ENCODE measurements at places on chromosomes 2 and 18.

GRCh38 chr18:35026407-35027061 lies 14.7 kb upstream of the MAPRE2 start:
- no peak for DNase-seq

GRCh38 chr18:73787316-73787715 lies 360.3 kb downstream of the FBXO15 start:
- DNase-seq = no peak

DNA sequence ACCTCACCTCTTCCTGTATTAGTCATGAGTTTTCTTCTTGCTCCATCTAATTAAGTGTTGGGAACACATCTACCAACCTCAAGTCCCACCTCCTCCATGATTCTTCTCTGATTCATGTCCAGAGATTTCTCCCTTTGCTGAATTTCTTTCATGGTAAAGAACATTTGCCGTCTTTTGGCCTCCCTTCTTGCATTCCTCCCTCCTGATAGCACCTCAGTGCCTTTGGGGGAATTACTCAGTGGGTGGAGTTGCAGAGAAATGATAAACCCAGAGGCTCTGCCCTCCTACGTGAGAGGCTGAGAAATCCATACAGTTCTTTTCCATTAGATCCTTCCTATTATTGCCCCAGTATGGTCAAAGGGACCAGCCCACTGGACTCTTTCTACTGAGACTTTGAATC lies 651.9 kb downstream of the SLC4A3 start:
- no peak for DNase-seq

GRCh38 chr18:27921904-27922751 lies 254.8 kb downstream of the CDH2 start:
- DNase-seq = no peak

- DNase-seq = no peak
Observed at GRCh38 chr18:62280058-62280457, 45.1 kb upstream of the TNFRSF11A start.

GRCh38 chr2:46303233-46303632 lies 6.0 kb downstream of the EPAS1 start:
- no peak for DNase-seq

DNA sequence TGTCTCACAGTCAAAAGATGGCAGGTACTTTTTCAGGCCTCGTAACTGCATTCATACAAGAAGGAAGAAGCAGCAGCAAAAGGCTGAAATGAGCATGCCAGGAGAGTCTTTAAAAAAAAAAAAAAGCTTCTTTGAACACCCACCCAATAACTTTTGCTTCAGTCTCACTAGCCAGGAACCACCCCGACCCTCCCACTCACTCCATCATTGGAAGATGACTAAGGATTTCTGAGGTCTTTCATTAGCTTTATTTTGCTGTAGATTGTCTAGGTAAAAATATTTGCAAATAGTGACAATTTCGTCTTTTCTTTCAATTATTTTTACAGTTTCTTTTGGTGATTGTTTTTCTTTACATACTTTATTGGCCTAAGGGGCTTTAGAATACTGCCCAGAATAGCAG lies 37.9 kb downstream of the RBBP8 start:
- DNase-seq = no peak

DNA sequence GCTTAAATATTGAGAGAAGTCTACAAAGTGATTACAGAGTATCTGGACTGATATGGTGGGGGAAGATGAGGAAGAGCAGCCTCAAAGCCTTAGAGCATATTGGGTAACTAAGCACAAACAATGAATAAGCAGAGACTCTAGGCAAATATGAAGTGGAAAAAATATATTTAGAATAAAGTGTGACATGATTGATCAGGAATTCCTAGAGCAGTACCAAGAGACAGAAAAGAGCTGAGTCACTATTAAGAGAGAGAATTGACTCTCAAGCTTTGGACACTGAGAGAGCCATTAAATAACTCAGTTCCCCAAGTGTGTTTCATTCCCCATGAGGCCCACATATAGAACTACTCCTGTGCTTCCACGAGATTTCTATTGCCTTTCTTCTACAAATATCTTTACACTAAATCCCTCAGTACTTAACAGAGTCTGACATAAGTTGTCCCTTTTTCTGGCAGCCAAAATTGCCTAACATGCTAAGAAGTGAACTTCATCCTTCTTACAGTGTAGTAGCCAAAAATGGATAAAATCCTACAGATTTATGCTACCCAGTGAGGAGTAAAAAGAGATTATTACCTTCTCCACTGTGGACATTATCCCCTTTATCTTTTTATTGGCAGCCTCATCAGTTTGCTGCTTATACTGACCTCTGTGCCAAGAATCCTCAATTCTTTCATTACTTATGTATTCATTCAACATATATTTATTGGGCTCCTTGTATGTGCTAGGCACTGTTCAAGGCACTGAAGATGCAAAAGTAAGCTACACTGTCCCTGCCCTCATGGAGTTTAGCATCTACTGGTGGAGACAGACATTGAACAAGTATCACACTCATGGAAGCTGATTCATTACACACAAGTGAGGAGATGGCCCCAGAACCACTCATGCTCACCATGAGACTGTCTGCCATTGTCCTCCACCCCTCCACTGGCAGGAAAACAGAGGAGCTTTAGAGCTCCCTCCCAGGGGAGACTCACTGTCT lies 45.4 kb downstream of the SLC40A1 start:
- DNase-seq = no peak

GRCh38 chr18:57436191-57436964 lies 1.2 kb downstream of the ONECUT2 start:
- no peak for DNase-seq

DNA sequence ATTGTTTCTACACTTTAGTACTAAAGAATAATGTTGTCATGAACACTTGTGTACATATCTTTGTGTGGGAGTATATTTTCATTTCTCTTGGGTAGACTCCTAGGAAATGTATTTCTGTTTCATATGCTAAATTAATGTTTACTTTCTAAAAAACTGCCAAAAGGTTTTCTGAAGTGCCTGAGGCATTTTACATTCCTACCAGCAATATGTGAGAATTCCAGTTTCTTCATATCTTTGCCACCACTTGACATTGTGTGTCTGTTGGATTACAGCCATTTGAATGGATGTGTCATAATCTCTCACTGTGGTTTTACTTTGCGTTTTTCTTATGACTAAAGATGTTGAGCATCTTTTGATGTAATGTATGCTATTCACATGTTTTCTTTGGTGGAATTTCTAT lies 428.2 kb upstream of the KCNH7 start:
- DNase-seq = no peak

- no peak for DNase-seq
Observed at GRCh38 chr2:39772086-39772811, 6.8 kb downstream of the THUMPD2 start.

DNA sequence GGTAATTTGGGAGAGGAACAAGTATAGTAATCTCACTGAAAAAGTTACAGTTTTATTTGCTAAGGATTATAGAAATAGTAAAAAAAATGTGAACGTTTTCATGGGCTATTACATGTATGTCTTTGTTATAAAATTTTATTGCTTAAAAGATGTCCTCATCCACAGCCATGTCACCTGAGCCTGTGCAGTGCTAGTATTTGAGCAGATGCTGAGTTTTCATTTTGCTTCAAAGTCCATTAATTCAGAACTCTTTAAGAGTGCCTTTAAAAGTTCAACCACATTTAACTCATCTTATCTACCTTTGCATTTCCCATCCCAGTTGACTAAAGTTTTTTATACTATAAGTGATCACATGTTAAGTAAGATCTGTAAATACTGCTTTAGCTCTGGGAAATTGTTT lies 52.6 kb downstream of the DPP10 start:
- no peak for DNase-seq

- no peak for DNase-seq
Observed at GRCh38 chr2:155218292-155218924, 519.9 kb downstream of the KCNJ3 start.

DNA sequence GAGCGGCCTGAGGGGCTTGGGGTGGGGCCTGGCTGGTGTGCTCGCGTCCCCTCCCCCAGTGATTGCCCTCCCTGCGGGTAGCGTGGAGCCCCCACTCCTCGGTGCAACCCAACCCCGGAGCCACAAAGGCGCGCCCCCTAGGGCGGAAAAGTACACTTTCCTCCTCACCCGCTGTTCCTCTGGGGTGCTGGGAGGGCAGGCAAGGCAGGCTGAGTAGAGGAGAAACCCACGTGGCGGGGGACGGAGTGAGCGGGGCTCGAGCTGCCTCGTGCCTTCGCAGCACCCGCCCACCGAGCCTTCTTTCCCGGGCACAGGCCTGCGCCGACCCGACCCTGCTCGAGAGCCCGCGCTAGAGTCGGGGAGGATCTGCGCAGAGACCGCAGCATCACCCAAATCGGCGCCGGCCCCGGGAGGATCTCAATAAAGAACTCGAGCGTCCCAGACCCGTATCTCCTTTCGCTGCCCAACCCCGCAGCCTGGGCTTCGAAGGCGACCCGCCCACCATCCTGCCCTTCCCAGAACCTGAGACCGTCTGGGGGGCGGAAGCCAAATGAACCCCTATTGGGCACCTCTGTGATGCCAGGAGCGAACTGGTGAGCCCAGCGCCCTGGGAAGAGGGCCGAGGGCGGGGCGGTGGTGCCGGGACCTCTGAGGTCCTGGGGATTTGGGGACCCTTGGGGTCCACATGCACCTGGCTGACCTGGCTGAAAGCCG lies 1.5 kb downstream of the UCN start:
- peak; percentile 82 for DNase-seq

- no peak for DNase-seq
Observed at GRCh38 chr2:162233197-162233596, 10.0 kb downstream of the FAP start.

DNA sequence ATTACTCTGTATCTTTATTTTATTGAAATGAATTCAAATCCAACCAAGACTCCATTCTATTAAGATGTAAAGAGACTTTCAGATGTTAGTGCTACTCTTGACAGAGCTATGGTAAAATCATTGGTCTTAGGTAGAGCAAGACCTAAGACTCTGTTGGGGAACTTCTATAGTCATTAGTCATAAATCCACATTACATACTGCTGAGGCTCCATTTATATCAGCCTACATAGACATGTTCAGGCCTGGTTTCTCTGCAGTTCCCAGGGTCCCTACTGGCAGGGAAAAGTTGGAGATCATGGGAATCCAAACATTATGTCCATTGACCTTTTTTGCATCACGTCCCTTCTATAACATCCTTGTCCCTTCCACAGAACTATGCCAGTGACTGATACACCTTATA lies 580.4 kb upstream of the ZEB2 start:
- no peak for DNase-seq

DNA sequence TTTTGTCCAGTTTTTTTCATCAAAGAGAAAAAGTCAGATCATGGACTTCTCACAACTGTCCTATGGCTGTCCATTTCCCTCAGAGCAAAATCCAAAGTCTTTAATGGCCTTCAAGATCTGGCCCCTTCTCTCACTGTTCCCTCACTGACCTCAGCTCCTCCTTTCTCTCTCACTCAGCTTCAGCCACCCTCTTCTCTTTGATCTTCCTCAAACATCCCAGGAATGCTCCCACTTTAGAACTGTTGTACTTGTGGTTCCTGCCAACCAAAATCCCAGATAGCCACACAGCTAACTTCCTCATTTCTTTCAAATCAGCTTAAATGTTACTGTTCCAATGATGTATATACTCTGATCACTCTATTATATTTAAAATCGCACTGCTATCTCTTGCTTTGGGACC lies 82.9 kb downstream of the NUP35 start:
- no peak for DNase-seq

- no peak for DNase-seq
Observed at GRCh38 chr2:27710640-27711430, 47.1 kb downstream of the SLC4A1AP start.

GRCh38 chr2:56292951-56293350 lies 109.2 kb downstream of the CCDC85A start:
- DNase-seq = no peak

DNA sequence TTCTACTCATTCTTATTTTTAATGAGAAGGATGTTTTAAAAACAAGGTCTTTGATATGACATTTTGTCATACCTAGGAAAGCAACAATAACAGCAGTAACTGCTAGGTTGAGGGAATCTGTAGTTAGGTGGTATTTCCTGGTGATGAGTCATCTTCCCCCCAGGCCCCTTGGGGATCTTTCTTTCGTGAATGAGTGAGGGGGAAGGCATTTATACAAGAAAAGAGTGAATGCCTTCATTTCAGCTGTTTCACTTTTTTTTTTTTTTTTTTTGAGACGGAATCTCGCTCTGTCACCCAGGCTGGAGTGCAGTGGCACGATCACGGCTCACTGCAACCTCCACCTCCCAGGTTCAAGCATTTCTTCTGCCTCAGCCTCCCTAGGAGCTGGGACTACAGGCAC lies 108.6 kb downstream of the MAP4K4 start:
- DNase-seq = no peak

DNA sequence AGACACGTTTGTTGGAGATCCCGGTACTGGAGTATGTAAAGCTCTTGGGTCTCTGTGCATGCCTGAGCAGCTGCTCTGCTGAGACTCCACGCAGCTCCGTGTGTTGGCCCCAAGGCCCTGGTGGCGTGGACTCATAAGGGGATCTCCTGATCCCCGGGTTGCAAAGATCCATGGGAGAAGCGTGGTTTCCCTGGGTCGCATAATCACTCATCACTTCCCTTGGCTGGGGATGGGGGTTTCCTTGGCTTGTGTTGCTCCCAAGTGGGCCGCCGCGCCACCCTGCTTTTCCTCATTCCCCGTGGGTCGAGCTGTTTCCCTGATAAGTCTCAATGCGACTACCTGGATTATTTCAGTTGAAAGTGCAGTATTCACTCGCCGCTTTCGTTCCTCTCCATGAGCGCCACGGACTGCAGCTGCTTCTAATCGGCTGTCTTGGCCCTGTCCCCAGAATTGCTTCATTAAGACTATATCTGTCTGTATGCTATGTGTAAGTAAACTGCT lies 76.0 kb downstream of the EPC2 start:
- DNase-seq = no peak

GRCh38 chr2:106306387-106306786 lies 112.3 kb upstream of the UXS1 start:
- DNase-seq = no peak

- no peak for DNase-seq
Observed at GRCh38 chr2:174535083-174535482, 48.3 kb upstream of the GPR155 start.

DNA sequence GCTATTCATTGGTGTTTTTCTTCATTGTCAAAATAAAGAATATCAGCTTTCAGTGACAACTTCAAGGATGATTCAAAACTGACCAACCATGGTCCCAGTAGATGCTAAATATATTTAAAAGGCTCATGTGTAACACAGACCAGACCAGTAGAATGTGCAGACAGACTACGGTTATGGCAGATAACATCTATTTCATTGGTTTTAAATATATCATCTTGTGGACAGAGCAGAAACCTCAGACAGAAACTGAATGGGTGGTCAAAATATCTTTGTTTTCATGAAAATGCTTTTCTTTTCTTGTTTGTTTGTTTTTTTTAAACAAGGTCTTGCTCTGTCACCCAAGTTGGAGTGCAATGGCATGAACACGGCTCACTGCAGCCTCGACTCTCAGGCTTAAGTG lies 107.4 kb upstream of the CREB1 start:
- DNase-seq = no peak

- peak; percentile 52 for DNase-seq
Observed at GRCh38 chr18:38551881-38552280, 986.3 kb upstream of the CELF4 start.

GRCh38 chr2:44926957-44927356 lies 14.5 kb upstream of the SIX3 start:
- DNase-seq = no peak

All from posterior vena cava (tissue), 2 donors.